ENCODE measurements at places on chromosomes 2 and 18. TPM values are rescaled to one million over a fixed set of nuclear protein-coding genes. Genes with fewer than 3 reads are reported as not detected.

GRCh38 chr18:12679183-12679786 lies 21.4 kb upstream of the SPIRE1 start:
- DNase-seq: peak; percentile 61

- DNase-seq: no peak
Observed at GRCh38 chr18:6865251-6865650, 135.7 kb downstream of the ARHGAP28 start.

The GBX2 gene
- not detected for total RNA-seq

The ZFP36L2 gene
- total RNA-seq: 54.1 TPM

GRCh38 chr2:168089200-168089599 lies 158.2 kb downstream of the STK39 start:
- DNase-seq: no peak

DNA sequence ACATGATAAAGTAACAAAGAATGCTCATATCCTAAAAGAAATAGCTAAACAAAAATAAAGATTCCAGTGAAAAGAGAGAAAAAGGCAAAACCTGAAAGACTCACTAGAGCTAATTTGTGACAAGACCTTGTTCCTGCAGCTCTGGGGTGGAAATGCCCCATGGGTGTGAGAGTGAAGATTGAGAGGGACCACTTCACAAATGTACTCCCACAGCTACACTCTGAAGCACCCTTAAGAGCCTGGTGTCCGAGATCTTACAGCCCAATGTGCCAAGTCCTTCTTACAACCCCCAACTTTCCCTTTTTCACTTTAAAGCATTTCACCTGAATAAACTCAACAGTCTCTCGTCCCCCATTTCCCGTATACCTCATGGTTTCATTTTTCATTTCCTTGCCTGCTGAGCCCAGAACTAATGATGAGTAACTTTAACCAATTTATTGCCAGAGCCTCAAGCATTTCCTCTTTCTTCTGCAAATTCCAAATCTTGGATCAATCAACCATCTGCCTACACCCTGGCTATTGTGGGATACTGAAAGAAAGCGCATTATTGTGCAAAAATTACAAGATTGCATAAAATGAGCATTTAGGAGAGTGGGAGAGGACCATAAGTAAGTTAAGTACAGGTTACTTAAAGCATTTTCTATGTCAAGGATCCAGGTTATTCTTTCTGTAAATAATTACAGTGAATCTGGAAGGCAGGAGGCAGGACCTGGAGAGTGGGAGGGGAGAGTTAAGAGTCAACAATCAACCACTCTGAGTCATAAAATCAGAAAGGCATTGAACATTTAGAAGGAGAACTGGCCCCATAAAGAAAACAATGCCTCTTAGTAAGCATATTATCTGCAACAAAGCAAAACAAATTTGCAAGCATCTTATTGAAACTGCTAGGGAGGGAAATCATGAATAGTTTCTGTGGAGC lies 804.4 kb upstream of the CELF4 start:
- DNase-seq: no peak

The SFTPB gene
- not detected for total RNA-seq

DNA sequence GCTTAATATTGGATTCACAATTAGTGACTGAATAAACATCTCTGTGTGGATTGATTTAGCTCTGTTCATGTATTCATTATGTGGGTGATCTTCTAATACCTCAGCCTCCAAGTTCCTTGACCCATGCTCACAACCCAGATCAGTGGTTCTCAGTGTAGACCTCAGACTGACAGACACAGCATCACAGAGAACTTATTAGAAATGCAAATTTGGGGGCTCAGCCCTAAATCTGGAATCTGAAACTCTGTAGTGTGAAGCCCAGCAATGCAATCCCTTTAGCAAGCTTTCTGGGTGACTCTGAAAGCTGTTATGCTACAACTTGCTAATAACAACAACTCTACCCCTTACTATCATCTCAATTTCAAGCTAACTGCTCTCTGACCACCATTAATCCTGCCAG lies 273.1 kb upstream of the FANCL start:
- no peak for DNase-seq

The COL4A3 gene
- total RNA-seq: 0.20 TPM

DNA sequence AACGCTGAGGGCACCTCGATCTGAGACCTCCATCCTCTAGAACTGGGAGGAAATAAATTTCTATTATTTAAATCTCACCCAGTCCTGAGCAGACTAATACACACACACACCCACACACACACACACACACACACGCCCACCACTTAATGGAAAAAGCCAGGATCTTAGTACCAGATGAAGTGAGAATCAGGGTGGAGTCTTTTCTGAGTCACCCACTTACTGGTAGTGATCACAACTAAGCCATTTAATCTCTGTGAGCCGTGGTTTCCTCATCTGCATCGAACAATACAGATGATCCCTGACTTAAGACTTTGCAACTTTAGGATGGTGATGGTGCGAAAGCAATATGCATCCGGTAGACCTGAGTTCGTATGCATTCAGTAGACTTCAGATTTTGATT lies 18.6 kb downstream of the THNSL2 start:
- no peak for DNase-seq

The TANC1 gene
- total RNA-seq: 43.7 TPM

DNA sequence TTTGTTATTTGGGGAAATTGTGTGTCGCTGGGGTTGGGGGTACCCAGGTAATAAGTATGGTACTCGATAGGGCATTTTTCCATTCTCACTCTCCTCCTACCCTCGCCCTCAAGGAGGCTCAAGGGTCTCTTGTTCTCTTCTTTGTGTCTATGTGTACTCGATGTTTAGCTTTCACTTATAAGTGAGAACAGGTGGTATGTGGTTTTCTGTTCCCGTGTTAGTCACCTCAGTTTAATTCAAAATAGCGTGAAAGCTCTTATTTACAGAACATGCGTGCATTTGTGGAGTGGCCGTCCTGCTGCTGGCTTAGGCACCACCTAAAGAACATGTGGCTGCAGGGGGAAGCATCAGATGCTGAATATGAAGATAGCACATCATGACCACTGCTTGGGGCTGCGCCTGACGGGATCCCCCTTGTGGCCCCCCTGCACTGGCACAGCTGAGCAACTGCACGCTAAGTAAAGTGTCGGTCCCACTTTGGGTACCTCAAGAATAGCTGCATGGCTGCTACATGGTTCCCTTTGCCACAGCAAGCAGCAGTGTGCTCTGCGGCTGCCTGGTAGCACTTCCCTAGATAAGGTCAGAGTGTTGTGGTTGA lies 569.0 kb downstream of the DCDC2C start:
- DNase-seq: no peak

The TEX51 gene
- not detected for total RNA-seq

- no peak for DNase-seq
Observed at GRCh38 chr18:35603008-35603407, 21.5 kb downstream of the GALNT1 start.

GRCh38 chr2:234165421-234165820 lies 114.9 kb downstream of the SPP2 start:
- DNase-seq: peak; percentile 81

GRCh38 chr18:47054369-47054768 lies 18.9 kb upstream of the ELOA2 start:
- no peak for DNase-seq

- DNase-seq: no peak
Observed at GRCh38 chr18:22550861-22551260, 133.1 kb upstream of the CTAGE1 start.

DNA sequence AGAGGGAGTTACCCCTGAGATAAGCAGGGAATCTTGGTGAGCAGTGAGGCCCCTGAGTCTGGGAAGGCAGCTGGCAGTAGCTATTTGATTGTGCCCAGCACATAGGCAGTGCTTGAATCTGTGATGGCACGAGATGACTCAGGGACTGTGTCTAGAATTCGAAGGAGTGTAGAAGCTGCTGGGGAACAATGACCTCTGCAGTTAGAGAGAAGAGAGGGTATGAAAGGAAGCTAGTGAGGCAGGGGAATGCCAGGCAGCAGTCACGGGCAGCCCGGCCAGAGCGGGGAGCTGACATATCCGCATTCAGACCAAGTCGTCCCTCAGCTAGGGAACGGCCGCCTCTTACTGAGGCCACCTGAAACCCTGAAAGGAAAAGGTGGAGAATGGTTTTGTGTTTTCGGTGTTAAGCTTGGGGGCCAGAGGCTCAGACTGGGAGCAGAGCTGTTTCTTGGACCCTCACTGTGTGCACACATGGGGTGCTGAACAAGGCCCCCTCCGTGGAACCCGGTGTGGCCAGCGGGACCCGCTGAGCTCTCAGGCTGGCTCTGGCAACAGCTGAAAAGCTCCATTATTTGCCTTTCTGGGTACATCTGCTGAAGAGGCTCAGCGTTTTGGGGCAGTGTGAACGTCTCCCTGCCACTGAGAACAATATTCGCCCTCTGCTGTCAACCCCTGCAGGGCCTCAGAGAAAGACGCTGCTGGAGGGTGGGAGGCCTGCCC lies 32.9 kb downstream of the ARHGEF4 start:
- no peak for DNase-seq

The C2orf76 gene
- 17.4 TPM for total RNA-seq

- DNase-seq: no peak
Observed at GRCh38 chr2:120988051-120988699, 252.5 kb downstream of the GLI2 start.

The RPRM gene
- total RNA-seq: 3.2 TPM

GRCh38 chr2:174635015-174635593 lies 37.5 kb upstream of the WIPF1 start:
- no peak for DNase-seq
